Body of pancreas (tissue), 4 donors: ENCODE measurements at places on chromosomes 6 and 20. TPM values are rescaled to one million over a fixed set of nuclear protein-coding genes. Genes with fewer than 3 reads are reported as not detected.

MRAP2 gene
- 2.3 TPM for total RNA-seq

THBS2 gene
- total RNA-seq, result 8.9 TPM

DNA sequence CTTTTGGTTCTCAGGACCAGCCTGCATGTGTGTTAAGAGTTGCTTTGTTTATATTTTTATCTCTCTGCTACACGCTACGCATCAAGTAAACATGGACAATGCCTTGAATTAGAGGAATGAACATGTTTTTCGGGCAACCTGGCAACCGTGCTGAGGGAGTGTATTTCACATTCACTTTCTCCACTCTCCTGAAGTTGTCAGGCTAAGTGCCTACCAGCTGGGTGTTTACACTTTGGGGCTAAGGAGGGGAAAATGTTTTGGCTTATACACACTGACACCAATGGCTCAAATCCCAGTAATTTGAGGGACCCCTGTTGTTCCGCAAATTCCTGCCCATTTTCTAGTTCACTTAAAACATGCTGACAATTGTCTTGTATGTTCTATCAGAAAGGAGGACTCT, 141.5 kb upstream of the PDE7B start:
- no peaks in the 10 kb centered on the region for H3K27me3 ChIP-seq
- H3K27ac ChIP-seq, result no peak overlapping the region
- no peaks in the 10 kb centered on the region for H3K36me3 ChIP-seq
- H3K4me1 ChIP-seq, result no peaks in the 10 kb centered on the region

GRCh38 chr6:56865081-56865875, 89.6 kb upstream of the BEND6 start:
- peaks cover 8% of the 10 kb centered on the region for H3K4me1 ChIP-seq
- H3K4me3 ChIP-seq, result no peak overlapping the region
- no peaks in the 10 kb centered on the region for H3K27me3 ChIP-seq

LGSN gene
- total RNA-seq, result 0.26 TPM

DNA sequence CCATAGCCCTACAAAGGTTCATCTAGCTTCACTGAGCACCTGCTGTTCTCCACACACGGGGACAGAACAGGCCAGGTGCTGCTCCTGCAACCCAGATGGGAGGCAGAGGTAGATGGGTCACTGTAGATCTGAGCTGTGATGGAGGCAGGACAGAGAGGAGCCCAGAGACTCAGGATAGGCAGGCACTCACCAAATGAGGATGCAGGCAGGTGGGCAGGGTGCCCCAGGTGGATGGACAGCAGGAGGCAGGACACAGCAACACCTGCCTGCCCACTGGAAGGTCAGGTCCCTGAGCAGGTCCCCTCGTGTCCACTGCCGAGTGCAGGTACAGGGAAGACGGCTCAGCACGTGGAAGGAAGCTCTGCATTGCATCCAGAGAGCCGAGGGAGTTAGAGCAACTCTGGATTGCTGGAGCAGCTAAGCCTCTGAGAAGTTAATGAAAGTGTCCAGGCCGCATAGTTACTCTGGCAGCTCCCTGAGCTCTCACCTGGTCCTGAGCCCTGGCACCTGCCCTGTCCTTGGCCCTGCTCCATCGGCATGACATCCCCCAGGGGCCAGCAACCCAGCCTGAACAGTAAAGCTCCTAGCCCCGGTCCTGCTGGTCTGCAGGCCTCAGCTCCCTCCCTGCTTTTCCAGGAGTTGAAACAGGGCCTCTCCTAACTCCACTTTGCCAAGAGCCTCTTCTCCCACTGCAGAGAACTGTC, 4.9 kb upstream of the YTHDF1 start:
- H3K27ac ChIP-seq, result no peak overlapping the region
- DNase-seq, result no peak
- peaks cover 18% of the 10 kb centered on the region for H3K4me1 ChIP-seq
- H3K27me3 ChIP-seq, result no peaks in the 10 kb centered on the region
- H3K4me3 ChIP-seq, result no peak overlapping the region

PEDS1 gene
- total RNA-seq, result 9.6 TPM

DNA sequence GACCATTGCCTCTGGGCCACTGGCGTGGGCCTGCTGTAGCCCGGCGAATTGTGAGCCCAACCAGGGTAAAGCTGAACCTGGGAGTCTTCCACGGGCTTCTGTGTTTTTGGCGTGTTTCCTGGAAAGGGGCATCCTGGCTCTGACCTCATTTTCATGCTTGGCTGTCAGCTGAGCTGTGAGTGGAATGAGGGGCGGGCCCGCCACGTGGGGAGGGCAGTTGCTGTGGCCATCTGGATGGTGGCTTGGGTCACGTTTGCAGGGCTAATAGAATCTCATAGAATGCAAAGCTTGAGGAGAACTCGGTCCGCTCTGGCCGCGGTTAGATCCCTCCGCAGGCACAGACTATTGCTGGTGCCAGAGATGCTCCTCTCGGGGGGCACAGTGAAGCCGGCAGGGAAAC, 263.0 kb downstream of the SMOC2 start:
- H3K36me3 ChIP-seq, result no peaks in the 10 kb centered on the region
- no peak overlapping the region for H3K27ac ChIP-seq
- no peaks in the 10 kb centered on the region for H3K4me1 ChIP-seq
- H3K27me3 ChIP-seq, result no peaks in the 10 kb centered on the region

DNA sequence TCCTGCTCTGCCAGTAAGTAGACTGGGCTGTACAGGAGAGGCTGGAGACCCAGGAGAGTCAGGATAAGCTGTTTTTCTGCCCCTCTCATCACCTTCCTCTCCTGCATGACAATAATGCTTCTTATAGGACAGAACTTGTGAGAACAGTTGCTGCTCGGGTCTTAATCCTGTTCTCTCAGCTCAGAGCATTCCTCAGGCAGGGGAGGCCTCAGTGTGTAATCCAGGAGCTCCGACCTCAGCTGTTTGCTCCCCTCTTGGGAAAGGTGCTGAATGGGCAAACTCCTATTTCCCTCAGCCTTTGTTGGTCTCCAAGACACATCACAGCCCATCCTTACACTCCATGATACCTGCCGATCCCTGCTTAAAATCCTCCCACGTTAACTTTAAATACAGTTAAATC, 134.9 kb upstream of the LRFN2 start:
- H3K4me1 ChIP-seq, result no peaks in the 10 kb centered on the region
- H3K27ac ChIP-seq, result no peak overlapping the region
- no peaks in the 10 kb centered on the region for H3K27me3 ChIP-seq
- H3K36me3 ChIP-seq, result no peaks in the 10 kb centered on the region
- H3K4me3 ChIP-seq, result no peak overlapping the region
